ENCODE measurements at places on chromosomes 2 and 18.

GRCh38 chr2:202060218-202060617 is 12.8 kb upstream of the KIAA2012 start:
- no peak for DNase-seq

DNA sequence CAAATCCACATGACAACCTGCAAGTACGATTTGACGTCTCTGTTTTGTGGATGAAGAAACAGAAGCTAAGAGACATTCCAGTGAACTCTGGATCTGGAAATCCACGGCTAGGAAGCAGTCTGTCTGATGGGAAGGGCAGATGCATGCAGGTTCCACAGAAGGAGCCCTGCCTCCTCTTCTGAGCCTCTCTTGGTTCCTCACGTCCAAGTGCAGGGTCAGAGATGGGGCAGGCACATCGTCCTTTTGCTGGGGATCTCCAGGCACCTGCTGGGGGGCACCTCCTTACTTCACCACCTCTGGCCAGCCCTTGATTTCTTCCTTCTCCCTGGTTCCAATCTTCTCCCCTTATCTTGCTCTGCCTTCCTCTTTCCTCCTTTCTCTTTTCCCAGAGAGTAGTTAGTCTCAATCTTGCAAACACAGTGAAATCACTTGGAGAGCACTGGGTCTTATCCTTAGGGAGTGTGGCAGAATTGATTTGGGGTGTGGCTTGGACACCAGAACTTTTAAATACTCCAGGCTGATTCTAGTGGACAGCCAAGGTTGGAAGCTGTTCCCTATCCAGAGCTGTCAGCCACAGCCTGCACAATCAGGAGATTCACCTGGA is 137.8 kb downstream of the BCL2 start:
- DNase-seq: no peak

DNA sequence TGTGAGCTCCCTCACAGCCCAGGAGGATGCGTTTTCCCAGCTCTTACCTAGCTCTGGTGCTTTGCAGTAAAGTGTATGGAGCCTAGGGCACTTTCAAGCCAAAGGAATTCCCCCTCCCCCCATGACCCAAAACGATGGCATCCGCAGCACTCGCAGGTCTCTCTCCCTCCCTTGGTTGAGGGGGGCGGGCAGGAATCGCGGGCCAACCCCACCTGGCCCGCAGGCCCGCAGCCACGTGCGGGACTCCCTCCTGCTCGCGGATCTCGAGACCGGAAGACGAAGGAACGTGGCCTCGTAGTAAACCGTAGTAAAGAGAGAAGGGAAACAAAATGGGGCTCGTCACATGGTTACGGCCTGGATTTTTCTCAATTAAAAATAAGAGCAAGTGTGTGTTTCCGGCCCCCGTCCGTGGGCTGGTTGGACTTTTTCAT is 8.5 kb downstream of the IRS1 start:
- no peak for DNase-seq

- no peak for DNase-seq
Measured at GRCh38 chr2:33442528-33443079, 33.8 kb upstream of the RASGRP3 start.

DNA sequence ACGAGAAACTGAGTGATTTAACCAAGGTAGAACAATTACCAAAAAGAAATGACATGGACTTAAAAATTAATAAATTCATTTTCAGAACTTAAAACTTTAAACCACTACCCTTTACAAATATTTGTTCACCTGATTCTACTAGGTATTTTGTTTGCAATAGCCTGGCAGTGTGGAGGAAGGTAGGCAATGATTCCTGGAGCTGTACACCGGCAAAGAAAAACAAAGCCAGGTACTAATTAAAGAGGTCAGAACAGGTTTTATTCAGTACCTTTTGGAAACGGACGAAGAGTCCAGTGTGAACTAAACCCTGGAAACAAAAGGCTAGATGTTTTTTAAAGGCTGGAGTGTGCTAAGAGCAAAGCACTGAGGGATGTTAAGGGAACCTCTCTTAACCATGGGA is 561.3 kb upstream of the FSHR start:
- DNase-seq: no peak

GRCh38 chr18:1094409-1094808 is 189.7 kb downstream of the ADCYAP1 start:
- no peak for DNase-seq

- DNase-seq: no peak
Measured at GRCh38 chr18:10936176-10937053, 213.0 kb downstream of the PIEZO2 start.

- no peak for DNase-seq
Measured at GRCh38 chr18:76230791-76231190, 264.3 kb downstream of the ZNF516 start.

DNA sequence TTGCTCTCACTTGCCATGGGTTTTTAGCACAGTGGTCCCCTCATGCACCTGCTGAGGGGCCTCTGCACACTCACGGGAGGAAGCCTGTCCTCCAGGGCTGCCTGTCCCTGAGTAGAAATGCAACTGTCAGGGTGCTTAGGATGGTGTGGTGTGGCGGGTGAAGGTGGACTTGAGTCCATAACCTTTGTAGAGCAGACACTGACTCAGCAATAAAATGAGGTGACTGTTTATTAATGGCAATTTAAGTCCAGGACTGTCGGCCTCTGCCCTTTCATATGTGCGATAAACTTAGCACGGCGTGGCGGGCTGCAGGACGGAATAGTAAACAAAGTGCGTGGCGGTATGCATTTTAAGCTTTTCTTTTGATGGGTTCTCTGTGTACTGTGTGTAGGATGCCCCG is 188.2 kb downstream of the LDLRAD4 start:
- DNase-seq: no peak

DNA sequence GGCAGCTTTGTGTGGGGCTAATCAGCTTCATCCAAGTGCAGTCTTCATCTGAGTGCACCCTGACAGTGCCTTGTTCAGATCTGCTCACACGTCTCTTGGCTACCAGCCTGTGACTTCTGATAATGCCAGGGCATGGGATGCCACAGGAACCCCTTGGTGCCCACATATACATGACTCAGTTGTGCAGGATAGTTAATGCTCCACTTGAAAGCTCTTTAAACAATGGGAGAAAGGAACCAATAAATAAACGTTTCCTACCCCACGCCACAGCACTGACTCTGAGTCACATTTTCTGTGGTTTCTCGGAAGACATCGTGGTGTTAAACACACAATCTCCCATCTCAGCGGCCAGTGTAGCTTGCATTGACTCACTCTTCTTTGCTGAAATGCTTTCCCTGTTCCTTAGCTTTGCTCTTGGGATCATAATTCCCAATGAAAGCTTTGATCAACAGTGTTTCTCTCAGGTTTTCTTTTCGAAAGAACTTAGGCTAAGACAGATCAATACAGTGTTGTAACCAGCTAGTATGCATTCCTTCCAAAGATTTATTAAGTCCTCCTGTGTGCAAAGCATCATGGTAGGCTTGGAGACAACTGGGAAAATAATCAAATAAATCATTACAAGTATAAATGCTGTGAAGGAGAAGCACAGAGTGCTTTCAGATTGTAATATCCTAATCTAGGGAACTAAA is 142.0 kb downstream of the COPS8 start:
- no peak for DNase-seq

- DNase-seq: no peak
Measured at GRCh38 chr2:46298522-46299353, 1.5 kb downstream of the EPAS1 start.

DNA sequence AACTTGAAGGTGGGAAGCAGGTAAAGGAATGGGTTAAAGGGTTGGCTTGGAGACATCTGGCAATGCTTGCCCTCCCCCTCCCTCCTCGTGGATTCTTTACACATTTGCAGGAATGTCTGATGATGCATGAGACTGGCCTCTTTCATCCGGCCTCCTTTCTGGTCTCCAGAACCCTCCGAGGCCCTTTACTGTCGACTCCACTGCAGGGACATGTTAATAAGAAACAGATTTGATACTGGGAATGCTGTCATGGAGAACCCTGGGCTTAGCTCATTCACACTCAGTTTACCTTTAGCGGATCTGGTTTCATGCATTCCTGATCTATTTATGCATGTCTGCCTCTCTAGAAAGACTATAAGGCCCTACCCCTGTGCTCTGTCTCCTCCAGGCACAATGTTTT is 238.7 kb downstream of the TGIF1 start:
- no peak for DNase-seq

DNA sequence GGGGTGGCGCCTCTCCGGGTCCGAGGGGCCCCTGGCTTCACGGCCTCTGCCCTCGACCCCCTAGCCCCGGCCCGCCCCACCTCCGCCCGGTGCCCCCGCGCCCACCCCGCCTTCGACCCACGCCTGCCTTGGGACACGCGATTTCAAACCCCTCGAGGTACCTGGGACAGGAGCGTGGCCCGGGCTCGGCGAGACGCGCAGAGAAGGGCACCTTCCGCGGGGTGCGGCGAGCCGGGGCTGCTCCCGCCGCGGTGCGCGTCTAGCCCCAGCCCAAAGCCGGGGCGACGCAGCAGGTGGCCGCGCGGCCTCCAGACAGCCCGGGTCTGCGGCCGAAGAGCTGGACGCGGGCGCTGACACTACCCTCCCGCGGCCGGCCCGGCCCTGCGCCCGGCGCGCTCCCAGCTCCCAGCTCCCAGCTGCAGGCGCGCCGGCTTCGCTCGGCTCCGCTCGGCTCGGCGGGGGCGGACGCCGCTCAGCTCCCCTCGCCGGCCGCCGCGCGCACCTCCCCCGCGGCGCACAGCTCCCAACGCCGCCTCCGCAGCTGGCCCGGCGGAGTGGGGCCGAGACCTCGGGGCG is at the start of gene CRACDL:
Gene CRACDL, minus strand, starts transcription at position 449 of the 576 bp plus-strand sequence. CDS start 89,425 bp downstream, outside the sequence.
- no peak for DNase-seq

DNA sequence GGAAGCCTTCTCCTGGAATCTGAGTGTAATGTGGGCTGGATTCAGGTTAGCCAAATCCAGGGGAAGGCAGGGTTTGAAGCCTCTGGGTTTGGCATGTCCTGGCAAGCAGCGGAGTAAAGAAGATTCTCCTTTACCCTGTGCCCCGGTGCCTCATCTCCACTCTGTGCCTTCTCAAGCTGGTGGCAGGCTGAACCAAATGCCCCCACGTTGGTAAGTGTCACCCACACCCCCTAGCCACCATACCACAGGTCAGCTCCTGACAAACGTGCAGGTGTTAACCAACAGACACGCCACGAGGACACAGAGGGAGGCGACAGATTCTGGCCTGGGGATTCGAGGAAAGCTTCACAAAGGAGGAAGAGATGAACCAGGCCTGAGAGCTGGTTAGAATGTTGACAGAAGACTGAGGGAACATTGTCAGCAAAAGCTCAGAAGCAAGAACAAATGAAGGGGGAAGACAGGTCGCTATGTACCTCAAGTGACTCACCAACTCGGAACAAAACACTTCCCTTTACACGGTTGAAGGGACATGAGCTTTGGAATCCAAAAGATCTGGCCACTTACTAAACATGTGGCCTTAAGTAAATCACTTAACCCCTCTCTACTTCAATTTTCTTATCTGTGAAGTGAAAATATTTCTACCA is 85.2 kb upstream of the LCLAT1 start:
- no peak for DNase-seq

- no peak for DNase-seq
Measured at GRCh38 chr18:36947820-36948348, 119.0 kb downstream of the KIAA1328 start.
